ENCODE measurements at places on chromosomes 5 and 9. TPM values are rescaled to one million over a fixed set of nuclear protein-coding genes. Genes with fewer than 3 reads are reported as not detected.

- DNase-seq = peak; percentile 39
Measured at GRCh38 chr9:134321531-134321930, 4.7 kb upstream of the RXRA start.

DNA sequence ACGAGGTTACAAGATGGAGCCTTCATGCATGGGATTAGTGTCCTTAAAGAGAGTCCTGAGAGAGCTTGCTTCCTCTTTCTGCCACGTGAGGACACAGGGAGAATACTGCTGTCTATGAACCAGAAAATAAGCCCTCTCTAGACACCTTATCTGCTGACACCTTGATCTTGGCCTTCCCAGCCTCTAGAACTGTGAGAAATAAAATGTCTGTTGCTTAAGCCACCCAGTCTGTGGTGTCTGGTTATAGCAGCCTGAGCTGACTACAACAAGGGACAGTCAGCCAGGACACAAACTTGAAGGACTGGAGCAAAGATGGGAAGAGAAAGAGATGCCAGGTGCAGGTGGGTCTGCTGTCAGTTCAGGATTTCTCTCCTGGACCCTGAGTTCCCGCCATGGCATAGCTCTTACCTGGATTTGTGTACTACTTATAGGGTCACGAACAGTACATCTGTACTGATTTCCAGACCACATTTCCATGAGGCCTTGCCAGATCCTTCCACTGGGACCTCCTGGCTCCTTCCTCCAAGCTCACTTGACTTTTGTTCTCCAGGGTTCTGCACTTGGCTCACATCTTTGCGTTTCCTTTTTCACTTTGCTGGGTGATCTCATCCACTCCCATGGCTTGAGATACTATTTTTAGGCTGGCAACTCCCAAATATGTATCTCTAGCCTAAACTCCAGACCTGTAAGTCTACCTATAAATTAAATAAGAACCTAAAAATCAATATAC is 44.9 kb upstream of the LIFR start:
- DNase-seq = peak; percentile 36

GRCh38 chr5:179955062-179955461 is 47.4 kb upstream of the TBC1D9B start:
- DNase-seq = no peak

DNA sequence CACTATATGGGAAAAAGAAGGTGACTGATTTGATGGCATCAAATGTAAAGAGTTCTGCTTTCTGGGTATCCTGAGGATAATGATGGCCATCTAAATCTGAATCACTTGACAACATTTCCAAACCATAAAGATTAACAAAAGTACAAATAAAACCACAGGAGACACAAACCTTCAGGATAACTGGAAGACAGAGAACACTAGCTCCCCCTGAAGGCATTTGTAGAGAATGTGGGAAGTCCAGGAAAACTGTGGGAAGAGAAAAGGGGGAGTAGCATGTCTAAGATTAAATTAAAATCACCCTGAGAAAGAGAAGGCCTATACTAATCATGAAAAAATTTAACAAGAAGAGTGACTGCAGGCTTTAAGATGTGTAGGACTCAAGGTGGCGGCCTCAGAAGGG is 116.2 kb downstream of the PRELID2 start:
- no peak for DNase-seq

DNA sequence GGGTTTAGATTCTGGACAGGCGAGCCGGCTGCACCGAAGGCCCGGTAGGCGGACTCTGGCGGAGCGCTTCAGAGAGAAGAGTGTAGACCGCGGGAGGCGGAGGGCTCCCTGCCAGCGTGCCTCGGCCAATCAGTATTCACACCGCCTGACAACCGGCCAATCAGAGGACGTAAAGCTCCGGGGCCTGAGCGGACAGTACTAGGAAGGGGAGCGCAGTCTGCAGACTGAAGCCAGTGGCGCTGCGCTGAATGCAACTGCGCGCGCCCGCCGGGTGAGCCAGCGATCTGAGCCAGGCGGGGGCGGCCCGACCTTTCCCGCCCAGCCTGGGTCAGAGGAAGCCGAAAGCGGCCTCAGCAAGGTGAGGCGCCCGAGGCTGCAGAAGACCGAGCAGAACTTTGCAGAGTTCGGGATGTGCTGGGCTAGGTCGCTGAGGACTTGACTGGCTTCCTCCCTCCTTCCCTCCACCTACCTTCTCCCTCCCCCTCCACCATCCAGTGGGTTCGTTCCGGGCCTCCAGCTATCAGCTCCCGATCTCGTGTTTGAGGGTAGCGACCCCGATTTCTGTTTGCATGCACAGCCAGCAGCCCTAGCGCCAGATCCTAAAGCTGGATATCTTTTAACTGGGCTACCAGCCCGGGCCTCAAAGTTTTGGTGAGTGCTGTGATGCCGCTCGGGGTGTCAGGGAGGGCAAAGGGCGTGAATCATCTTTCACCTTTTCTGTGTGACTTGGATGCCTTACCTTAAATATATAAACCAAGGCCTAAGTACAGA is at the start of gene DMRT2:
TSS of gene DMRT2 (plus strand) at position 233 of the 771 bp plus-strand sequence. CDS start 1,257 bp downstream, outside the sequence.
- DNase-seq = peak; percentile 85

DNA sequence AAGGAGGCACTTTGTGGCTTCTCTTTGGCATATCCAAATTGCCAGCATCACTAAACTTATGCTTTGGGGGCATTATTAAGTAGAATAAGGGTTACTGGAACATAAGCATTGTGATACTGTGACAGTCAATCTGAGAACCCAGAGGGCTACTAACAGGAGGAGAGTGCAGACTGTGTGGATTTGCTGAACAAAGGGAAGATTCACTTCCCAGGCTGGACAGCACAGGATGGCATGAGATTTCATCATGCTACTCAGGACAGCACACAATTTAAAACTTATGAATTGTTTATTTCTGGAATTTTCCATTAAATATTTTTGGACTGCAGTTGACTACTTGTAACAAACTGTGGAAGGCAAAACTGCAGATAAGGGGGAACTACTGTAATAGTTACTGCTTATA is 212.5 kb downstream of the TMC1 start:
- no peak for DNase-seq

- no peak for DNase-seq
Measured at GRCh38 chr5:79349881-79350280, 114.0 kb downstream of the JMY start.

DNA sequence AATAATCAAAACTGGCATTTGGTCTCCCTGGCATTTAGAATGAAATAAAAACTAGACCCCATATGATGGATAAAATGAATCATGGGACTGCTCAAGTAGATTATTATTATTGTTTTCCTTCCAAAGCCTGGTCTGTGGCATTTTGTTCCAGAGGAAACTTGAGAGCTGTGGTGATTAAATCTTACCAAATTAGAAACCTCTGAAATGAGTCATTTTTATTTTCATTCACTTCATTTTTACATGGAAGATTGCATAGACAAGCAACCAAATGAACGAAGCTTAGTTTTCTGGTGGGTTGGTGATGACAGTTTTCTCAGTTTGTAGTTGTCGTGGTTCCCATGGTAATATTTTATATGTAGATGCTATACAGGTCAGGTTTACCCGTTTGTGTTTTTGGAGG is 23.4 kb downstream of the PAM start:
- DNase-seq = no peak

- DNase-seq = no peak
Measured at GRCh38 chr9:90641086-90641485, 1.5 kb downstream of the DIRAS2 start.

The RASGRF2 gene
- 2.7 TPM for polyA plus RNA-seq

The SLC2A6 gene
- polyA plus RNA-seq = 3.7 TPM

The FBP2 gene
- not detected for polyA plus RNA-seq

The GFRA3 gene
- 2.5 TPM for polyA plus RNA-seq
